ENCODE measurements at places on chromosomes 5 and 9.

DNA sequence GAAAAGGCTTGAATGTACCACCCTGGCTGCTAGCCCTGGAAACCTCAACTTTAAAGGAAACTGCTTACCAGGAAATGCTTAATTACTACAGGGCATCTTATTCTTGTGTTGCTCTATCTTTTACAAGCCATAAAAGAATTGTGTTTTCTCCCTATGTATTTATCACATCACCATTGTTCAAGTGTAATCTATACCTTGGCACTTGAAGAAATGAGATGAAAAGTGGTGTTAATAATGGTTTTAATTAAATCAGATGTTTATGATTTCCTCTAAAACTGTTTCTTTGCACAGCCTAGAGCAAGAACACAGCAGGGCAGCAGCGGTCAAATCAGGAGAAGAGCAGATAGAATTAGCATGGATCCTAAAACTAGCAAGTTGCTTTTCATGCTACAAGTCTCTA lies 131.8 kb upstream of the RGMB start:
- no peak for DNase-seq

DNA sequence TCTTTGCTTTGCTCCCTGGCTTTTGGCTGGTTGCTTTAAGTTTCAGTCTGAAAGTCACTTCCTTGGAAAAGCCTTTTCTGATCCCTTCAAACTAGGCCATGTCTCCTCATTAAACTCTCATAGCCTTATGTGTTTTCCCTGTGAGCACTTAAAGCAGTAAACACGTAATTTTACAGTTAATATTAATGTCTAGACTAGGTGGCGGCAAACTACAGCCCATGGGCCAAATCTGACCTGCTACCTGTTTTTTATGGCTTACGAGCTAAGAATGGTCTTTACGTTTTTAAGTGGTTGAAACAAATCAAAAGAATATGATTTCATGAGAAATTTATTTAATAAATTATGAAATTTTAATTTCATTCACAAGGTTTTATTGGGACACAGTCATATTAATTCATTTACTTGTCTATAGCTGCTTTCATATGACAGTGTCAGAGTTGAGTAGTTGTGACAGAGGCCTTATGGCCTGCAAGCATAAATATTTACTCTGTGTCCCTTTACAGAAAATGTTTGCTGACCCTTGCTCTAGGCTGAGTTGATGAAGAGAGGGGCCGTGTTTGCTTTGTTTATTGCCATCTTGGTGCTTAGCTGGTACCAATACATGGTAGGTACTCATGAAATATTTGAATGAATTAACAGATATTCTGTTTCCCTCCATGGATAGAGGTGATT lies 7.4 kb downstream of the SLC44A1 start:
- DNase-seq = no peak

DNA sequence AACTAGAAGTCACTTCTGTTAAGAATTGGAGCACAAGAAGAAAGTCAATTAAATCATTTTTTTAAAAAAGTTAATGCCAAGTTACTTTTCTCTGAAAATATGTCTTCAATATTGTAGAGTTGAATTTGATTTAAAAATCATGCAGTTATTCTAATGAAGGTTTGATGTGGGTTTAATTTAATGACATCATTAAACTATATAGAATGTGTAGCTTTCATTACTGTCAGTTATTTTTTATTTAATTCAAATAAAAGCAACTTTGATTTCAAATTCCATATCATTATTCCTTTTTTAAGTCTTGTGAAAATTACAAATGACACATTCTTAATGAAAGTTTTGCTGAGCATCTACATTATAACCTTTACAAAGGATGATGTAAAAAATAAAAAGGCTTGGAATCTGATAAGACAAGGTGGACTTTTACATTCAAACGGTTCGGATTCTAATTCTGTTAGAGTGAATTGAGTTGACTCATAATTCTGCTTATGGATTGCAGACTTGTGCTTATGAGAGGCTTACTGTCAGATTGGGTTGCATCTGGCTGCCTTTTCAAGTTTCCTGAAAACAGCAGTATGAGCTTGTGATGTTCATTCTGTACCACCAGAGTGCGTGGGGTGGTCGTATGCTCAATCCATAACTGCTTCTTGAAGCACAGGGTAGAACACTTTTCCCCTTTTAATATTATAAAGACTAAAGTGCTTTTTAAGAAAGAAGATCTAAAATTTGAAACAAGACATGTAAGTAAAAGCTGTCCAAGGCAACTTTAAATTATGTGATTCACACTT lies 253.0 kb upstream of the ARRDC3 start:
- no peak for DNase-seq

DNA sequence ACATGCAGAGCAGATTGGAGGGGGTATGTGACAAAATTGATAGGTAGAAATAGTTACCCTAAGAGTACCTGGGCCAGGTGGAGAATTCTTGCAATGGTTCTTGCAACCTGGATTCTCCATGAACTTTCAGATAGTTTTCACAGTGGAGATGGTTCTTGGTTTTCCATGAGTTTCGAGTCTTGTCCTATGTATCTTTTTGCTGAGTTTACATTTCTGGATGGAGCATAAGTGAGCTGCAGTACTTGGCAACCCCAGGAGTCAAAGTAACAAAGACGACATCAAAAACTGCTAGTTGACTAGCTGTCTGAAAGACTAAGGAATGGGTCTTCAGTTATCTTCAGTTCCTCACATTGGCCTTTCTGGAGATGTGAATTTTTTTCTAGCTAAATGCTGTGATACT lies 196.6 kb upstream of the RAD23B start:
- DNase-seq = no peak

DNA sequence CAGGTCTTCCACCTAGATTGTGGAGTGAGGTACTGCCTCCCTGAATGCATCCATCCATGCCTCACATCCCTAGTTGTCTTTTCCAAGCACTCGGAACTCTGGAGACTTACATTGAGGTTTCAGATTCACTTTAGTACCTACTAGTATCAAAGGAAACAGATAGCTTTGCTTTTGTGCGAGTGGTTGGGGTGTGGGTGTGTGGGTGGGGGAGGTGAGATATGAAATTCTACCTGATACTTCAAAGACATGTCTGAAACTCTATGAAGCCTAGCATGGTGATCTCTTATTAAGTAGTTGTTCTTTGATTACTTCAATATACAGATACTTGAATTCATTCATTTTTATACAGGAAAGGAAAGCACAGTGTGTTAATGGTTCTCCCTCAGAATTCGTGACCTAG lies 64.4 kb downstream of the MCCC2 start:
- DNase-seq = no peak
